SW 1271 (cell line): ENCODE measurements at places on chromosomes 5 and 9.

DNA sequence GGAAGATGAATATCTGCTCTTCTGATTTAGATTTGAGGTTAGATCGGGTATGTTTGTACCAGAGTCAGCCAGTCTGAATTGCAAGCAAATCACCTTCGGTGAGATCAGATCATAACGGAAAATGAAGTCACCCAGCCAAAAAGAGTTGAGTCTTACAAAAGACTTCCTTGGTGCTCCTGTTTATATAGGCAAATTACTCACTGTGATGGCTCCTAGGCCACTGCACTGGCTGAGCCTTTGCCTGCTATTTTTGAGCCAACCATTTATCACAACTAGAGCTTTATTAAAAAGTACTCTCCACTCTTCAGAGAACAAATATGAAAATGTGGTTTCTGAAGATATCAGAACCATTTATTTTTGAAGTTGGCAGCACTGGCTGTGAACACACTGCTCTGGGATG is 277.7 kb upstream of the PCSK5 start:
- DNase-seq = no peak

- no peak for DNase-seq
Observed at GRCh38 chr5:73387601-73388305, 60.8 kb downstream of the FOXD1 start.

DNA sequence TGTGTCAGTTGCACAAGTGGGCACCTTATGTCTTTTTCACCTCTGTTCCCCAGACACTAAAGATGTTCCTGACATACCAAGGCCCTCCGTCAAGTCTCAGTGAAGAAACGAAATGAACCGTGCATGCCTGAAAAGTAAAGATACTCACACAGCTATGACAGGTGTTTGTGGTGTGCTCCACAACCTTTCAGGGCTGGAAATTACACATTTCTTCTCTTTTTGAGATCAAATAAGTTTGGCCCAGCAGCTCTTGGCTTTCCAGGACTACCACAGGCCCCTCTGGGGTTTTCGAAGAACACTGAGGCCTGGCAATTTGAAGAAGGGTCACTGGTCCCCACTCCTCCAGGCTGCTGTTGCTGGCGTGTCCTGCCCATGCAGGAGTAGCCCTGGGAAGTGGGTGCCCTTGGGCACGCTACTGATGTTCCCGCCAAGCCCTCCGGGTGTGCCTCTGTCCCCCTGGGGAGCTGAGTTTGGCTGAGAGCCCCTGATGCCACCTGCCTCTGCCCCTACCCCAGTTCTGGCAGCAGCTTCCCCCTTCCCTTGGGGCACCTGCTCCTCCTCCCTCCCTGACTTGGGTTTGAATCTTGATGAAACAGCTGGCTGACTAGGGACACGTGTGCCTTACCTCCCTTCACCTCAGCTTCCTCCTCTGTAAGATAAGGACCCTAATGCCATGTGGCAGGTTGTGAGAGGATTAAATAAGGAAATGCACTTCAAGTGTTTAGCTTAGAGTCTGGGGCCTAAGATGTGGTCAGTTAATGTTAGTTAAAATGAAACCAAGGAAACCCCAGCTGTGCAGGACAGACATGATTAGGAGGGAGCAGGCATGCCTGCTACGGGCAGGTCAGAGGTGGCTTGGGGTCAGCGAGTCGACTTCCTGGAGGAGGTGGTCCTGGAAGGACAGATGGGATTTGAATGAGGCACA is 49.1 kb upstream of the GADD45G start:
- no peak for DNase-seq

DNA sequence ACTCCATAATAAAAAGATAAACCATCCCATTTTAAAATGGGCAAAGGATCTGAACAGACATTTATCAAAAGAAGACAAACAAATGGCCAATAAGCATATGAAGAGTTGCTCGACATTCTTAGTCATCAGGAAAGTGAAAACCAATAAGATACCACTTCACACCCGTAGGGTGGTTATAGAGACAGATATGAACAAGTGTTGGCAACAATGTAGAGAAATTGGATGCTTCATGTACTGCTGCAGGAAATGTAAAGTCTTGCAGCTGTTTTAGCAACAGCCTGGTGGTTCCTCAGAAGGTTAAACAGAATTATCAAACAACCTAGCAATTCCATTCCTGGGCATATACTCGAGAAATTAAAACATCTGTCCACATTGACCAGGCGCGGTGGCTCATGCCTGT is 42.5 kb downstream of the GTF3C4 start:
- no peak for DNase-seq

GRCh38 chr9:129849901-129850300 is 14.6 kb downstream of the USP20 start:
- no peak for DNase-seq
